ENCODE measurements at places on chromosomes 6 and 20. TPM values are rescaled to one million over a fixed set of nuclear protein-coding genes. Genes with fewer than 3 reads are reported as not detected.
A peak's percentile ranks its signal among the peaks of the same experiment; 100 is the strongest.

DNA sequence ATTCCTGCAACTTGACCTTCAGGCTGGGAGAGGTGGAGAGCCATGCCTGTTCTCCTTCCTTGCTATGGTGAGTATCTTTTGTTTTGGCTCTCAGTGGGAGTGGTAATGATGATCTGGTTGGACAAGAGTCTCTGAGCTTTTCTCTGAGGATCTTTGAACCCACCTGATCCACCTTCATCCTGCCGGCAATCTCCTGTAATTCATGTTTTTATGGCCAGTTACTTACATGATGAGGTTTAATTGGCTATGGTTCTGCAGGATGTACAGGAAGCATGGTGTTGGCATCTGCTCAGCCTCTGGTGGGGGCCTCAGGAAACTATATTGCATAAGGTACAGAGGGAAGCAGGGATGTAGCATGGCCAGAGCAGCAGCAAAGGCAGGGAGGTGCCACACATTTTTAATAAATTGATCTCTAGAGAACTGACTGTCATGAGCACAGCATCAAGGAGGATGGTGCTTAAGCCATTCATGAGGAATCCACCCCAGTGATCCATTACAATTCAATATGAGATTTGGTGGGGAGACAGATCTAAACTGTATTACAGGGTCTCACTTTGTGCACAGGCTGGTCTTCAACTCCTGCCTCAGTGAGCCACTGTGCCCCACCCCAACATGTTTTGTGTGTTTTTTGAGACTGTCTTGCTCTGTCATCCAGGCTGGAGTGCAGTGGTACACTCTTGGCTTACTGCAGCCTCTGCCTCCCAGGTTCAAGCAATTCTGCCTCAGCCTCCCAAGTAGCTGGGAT is 10.0 kb downstream of the HSPA1B start:
- DNase-seq: no peak

GRCh38 chr20:58547623-58548475 is 32.6 kb upstream of the APCDD1L start:
- no peak for DNase-seq

Gene SLC2A10
- 25.9 TPM for total RNA-seq

- DNase-seq: no peak
Measured at GRCh38 chr6:91786474-91787184, 1199.8 kb upstream of the MAP3K7 start.

Gene IYD
- 1.1 TPM for total RNA-seq

DNA sequence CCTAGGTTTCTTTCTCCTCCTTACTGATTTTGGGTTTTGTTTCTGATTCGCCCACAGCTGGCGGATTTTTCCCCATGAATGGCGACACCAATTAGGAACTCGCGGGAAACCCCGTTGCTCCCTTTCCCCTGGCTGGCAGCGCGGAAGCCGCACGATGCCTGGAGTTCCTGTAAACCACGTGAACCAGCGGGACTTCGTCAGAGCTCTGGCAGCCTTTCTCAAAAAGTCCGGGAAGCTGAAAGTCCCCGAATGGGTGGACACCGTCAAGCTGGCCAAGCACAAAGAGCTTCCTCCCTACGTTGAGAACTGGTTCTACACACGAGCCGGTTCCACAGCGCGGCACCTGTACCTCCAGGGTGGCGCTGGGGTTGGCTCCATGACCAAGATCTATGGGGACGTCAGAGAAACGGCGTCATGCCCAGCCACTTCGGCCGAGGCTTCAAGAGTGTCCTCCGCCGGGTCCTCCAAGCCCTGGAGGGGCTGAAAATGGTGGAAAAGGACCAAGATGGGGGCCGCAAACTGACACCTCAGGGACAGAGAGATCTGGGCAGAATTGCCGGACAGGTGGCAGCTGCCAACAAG is 3.2 kb upstream of the SEC23B start:
- DNase-seq: peak; percentile 43

Gene PLCB1
- total RNA-seq: 48.3 TPM

DNA sequence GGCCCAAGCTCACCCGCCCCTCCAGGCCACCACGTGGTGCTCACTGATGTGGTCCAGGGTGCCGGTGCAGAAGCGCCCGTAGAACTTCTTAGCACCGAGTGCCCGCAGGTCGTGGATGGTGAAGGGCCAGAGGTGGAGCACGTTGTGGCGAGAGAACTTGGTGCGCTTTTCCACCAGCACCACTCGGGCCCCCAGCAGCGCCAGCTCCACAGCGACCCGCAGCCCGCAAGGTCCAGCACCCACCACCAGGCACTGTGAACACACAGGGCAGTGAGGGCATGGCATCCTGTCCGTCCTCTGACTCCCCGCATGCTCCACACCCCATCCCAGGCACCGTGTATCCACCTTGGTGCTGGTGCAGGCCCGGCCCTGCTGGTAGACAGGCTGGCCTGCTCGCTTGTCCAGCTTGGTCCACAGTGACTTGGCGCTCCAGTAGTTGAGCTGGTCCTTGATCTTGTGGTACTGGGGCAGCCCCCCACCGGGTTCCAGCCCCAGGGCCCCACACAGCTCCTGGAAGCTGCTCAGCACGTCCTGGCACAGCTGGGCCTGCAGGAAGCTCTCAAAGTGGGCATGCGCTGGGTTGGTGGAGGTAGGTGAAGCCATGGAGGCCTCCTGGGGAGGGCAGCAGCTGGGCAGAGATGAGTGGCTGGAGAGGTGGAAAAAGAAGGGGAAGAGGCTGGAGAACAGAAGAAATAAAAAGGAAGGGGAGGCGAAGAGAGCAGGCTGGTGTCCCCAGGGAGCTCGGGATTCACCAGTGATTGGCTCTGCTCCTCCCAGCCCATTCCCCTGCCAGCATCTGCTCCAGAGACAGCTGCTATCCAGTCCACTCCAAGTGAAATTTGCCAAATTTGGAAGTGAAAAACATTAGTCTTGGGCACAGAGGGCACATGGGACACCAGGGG is 1.7 kb downstream of the MICAL1 start:
- peak; percentile 71 for DNase-seq

Gene NOL4L
- total RNA-seq: 40.7 TPM

GRCh38 chr6:135146162-135146934 is 34.8 kb upstream of the MYB start:
- no peak for DNase-seq

DNA sequence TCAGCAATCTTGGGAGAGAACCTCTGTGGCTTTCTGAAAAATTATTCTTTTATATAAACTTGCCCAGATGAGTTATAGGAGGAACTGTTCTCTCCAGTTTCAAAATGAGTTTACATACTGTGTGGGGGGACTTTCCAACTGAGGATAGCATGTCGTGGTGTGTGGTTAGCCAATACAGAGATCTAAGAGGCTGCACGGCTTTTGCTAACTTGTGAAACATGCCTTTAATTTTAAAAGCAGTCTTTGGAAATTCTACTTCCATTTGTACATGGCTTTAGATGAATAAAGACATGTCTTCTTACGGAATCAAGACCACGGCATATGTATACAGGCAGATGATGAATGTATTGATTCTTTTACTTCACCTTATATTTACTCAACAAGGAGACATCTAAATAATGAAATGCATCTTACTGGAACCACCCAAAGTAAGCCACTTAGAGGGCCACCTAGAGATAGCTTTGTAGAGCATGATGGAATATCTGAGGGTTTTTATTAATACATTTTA is 39.8 kb downstream of the HIVEP1 start:
- DNase-seq: no peak

GRCh38 chr20:46512943-46513844 is at the start of gene ZNF334:
TSS of gene ZNF334 (minus strand) at chr20:46513559. CDS start at chr20:46512102, 1,457 bp downstream.
- DNase-seq: peak; percentile 80

DNA sequence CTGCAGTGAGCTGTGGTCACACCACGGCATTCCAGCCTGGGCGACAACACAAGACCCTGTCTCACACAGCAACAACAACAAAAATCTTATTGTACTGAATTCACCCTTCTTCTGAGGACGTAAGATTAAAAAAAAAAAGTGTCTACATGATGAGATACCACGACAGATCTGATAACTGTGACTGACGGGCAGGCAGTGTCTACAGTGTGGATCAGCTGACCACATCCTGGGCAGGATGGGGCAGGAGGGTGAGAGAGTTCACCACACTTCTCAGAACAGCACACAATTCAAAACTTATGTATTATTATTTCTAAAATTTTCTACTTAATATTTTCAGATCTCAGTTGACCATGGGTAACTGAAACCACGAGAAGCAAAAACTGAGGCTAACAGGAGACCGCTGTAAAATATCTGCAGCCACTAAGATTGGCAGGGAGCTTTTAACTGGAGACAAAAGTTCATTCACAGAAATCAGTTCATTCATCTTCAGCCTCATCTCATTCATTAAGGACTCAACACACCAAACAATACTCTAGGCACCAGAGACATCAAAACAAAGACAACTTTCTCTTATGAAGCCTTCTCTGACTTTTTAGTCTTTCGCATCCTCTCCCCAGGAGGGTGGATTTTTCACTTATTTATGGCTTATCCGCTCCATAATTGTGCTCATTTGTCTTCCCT is 15.7 kb upstream of the NHSL1 start:
- no peak for DNase-seq

GRCh38 chr6:50589751-50590470 is 123.4 kb upstream of the TFAP2D start:
- no peak for DNase-seq

Gene AAR2
- total RNA-seq: 30.8 TPM

Gene ID4
- 32.5 TPM for total RNA-seq

Gene BTN1A1
- not detected for total RNA-seq

Gene SPINT3
- not detected for total RNA-seq

DNA sequence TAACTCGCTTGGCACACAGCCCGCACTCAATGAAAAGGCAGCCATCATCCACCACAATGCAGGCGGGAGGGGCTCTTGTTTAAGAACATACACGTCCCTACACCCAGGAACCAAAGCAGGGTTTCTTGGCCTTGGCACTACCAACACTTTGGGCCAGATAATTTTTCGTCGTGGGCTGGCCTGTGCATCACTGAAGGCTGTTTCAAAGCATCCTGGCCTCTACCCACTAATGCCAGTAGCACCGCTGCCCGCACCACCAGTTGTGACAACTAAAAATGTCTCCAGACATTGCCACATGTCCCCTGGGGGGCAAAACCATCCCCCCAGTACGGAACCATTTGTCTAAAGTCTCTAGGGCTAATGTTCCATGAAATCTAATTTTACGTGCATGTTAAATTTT is 13.0 kb downstream of the UQCC2 start:
- DNase-seq: no peak

GRCh38 chr6:51398064-51398705 is 579.5 kb downstream of the TFAP2B start:
- DNase-seq: no peak
